Left hindlimb (tissue), 1 donor: ENCODE measurements at places on chromosomes 5 and 9.

DNA sequence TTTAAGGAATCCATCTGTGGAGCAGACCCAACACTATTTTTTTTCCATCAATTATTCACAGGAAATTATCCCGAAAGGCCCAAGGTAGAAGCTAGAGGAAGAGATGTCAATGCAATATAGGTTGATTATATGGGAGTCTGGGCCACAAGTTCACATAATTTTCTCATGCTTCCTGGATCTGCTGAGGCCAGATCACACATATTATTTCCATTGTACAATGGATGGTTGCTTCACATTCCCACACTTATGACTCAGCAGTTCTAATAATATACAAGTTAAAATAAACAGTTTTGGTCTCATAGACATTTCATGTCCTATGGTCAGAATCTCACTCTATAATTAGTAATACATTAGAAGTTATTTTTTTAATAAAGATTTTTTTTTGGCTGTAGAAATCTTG, 66.0 kb upstream of the PTPRD start:
- DNase-seq: no peak

DNA sequence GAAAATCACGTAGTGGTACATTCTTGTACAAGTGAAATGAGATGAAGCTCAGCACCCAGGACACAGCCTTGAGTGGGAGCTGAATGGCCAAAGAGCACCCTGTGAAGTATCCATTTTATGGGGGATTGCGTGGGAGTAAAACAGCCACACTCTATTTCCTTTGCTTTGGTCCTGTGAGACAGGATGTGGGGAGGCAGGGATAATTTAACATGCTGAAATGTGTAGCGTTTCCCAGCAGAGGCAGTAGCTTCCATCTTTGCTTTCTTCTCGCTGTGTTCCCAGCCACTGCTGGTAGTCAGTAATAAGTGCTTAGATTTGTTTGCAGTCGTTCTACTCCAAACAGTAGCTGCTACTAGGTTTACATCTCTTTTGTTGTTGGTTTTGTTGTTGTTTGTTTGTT, 4.4 kb downstream of the IL31RA start:
- no peak for DNase-seq

- no peak for DNase-seq
These were observed 408.8 kb upstream of the IRX1 start for GRCh38 chr5:3186736-3187405.

- no peak for DNase-seq
These were observed 10.4 kb downstream of the EPB41L4B start for GRCh38 chr9:109310486-109310901.

DNA sequence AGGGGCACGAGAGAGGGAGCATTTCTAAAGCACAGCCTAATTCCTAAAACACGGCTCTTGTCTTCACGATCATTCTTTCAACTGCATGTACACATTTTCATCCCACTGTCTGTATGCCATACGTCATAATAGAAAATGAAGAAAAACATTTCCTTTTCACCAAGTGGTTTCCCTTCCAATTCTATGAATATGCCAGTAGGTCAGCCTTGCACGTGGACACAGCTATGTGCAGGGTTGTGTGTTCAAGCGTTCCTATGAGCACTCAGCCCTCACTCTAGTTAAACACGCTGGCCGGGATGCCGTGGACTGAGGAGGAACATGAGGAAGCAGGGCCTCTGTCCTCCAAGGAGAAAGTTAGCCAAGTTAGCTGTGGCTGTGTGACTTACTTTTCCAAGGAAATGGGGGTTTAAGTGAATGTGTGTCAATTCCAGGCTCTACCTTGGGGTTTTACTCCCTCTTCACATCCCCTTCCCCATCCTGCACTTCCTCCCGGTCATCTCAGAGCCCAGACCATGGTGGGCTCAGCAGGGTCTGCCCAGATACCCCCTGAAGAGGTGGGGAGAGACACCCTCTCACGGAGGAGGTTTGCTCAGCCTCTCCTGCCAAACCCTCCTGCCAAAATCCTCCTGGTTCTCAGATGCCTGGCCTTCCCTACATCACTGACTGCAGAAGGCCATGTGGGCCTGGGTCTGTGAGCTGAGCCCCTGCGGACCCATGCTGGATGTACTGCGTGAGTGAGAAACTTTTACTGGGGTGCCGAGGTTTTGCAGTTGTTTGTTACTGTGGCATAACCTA, 230.6 kb downstream of the FSTL4 start:
- DNase-seq: no peak

DNA sequence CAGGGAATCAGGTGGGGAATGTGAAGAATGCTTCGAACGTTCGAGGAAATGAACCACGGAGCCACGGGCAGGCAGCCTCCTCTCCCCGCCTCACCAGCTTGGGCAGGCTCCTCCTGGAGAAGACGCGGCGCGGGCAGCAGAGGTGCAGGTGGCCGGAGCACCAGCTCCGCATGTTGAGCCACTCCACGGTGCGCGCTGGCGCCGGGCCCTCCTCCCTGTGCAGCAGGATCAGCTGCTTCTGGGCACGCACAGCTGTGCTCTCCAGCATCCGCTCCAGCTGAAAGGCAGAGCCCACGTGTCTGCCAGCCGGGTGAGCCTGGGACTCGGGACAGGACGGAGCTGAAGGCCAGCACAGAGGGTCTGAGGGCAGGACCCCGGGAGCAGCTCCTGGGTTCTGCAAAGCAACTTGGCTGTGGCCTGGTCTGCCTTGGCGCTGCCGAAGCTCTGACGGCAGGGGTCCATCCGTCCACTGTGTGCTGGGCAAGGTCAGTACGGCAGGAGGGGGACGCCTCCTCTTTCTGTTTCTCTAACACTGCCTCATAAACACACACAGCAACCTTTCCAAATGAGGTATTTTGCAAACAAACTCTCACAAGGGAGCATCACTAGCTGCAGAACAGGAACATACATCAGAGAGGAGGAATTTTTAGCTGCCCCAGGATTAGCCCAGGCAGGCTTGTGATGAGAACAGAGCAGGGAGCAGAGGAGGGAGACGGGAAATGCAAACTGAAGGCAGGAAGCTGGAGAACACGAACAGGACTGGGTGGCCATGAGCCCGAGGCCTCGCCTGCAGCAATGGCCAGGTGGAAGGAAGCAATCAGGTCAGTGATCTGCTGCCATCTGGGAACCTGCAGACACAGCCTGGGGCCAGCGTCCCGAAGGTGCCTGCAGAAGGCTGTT, 20.1 kb upstream of the NSMF start:
- peak; percentile 28 for DNase-seq

- DNase-seq: peak; percentile 82
These were observed 29.0 kb downstream of the PTGES2 start for GRCh38 chr9:128098297-128099230.

DNA sequence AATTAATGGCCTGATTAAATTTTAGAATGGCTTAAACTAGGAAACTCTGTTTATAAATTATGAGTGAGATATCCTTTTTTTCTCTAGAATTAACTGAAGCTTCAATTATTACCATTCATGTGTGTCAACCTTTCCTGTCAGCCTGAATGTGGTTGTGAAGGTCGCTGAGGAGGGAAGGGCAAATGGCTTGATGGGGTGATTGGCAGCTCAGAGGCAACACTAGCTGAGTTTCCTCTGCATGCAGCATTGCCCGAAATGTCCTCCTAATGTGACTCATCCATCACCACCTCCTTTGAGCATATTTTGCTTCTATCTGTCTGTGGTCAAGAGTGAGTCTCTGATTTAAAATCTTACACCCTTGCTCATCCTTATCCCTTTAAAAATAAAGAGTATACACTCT, 281.9 kb downstream of the TENT4A start:
- DNase-seq: no peak

DNA sequence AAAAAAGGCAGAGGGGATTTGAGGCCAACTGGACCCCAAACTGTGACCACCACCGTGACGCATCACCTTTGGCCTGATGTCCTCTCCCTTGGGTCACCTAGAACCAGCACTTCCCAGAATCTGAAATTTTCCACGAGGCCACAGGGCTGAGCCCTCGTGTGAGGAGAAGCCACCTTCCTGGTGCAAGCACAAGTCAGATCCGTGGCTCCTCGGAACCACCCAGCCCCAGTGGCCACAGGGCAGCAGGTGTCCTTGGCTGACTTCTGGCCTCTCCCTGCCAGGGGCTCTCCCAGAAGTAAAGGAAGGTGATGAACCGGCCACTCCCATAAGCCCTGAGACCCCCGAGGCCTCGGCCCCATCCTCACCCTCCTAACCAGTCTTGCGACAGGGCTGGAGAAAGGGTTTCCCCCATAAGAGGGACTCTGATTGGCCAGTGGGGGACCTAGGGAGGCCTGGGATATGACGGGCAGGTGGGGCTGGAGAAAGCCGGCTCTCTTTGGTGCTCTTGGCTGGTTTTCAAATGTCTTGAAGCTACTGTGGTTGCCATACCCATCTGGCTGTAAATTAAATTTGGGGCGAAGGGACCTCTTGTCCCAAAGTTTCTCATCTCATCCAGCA, 20.9 kb upstream of the HMCN2 start:
- DNase-seq: no peak

DNA sequence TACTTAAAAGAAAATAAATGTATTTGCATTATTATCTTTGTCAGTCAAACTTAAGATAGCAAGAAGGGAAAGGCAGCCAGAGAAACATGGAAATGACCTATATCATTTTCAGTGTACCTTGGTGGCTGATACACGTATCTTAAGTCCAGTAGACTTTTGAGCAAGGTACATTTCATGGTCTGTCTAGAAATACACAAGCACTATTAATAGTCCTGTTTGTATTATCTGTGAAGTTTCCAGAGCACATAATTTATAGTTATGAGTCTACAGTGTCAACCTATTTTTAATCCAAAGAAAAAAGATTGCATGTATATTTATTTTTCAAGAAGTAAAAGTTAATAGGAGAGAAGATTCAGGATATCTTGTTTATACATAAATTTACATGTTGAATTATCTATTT, 95.7 kb downstream of the IZUMO3 start:
- no peak for DNase-seq

GRCh38 chr5:80609692-80610091, 39.6 kb upstream of the ANKRD34B start:
- DNase-seq: no peak

DNA sequence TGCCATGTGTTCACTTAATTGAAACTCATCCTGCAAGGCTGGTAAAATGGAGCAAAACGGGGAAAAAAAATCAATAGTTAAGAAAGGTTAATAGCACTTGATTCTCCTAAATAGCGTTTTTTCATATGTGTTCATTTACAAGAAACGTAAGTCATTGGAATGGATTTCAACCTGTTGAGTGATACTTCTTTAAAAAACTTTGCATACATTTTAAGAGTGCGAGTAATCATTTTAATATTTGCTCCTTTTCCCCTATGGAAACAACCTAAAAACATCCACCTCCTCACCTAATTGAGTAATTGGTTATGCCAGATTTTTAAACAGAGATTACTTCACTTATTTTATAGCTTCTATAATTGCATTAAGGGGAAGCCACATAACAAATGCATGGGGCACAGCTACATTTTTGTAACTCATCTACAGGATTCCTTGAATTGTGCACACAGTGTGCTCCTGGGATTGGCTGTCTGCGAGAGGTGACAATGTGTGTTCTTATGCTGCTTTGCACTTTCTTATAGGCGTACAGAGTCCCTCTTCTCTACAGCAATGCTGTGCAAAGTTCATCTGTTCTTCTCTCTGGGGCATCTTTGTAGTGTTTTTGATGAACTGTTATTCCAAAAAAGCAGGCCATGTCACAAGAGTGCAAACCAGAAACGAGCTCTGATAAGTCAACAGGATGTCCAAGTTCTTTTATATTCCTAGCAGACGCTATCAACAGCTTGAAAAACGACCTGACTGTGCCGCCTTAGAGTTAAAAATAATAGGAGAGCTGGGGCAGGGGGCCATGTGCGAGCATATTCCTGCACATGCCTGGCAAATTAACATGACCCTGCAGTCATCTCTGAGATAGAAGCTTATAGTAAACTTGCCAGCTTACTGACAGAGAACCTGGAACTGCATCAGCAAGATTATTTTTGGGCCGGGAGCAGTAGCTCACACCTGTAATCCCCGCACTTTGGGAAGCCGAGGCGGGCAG, 117.9 kb downstream of the GOLPH3 start:
- no peak for DNase-seq

- no peak for DNase-seq
These were observed 166.5 kb upstream of the NR3C1 start for GRCh38 chr5:143569722-143570567.

- DNase-seq: no peak
These were observed 456.5 kb upstream of the ZNF608 start for GRCh38 chr5:125202871-125203438.

DNA sequence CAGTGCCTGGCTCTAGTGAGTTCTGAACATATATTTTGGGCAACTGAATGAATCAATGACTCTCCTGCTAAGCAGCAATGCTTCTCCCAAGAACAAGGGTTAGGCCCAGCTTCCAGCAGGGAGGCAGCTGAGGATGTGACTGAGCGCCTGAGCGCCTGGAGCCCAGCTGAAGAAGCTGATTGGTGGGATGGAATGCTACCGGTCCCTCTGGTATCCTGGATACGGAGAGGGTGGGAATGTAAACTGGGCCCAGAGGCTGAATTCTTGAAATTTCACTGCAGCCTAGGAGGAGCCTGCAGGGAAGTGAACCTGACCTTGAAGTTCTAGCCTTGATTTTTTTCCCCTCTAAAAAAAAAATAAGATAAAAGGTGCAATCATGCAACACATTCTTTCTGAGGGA, 43.2 kb downstream of the WWC1 start:
- no peak for DNase-seq

GRCh38 chr9:85484235-85484634, 257.5 kb downstream of the AGTPBP1 start:
- DNase-seq: no peak

GRCh38 chr5:73946919-73947602, 321.1 kb downstream of the ARHGEF28 start:
- no peak for DNase-seq

DNA sequence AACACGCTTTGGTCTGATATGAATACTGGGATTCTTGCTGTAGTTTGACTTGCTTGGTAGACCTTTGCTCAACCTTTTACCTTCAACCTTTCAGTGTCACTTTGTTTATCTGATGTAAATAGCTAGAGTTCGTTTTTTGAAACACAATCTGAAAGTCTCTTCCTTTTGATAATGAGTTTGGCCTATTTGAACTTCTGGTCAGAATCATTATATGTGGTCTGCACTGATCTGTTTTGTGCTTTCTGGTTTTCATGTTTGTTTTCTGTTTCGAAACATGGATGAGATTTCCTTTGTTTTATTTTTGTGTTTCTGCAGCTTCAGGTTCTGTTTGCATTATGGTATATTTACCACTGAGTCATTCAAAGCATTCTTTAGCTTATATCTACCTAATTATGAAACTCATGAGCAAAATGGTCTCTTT, 217.5 kb downstream of the GABBR2 start:
- DNase-seq: no peak

- DNase-seq: no peak
These were observed 94.5 kb upstream of the SHB start for GRCh38 chr9:38163518-38163917.

GRCh38 chr9:120919843-120920805, 6.5 kb downstream of the TRAF1 start:
- no peak for DNase-seq

GRCh38 chr5:175745210-175745609, 87.3 kb downstream of the HRH2 start:
- no peak for DNase-seq

DNA sequence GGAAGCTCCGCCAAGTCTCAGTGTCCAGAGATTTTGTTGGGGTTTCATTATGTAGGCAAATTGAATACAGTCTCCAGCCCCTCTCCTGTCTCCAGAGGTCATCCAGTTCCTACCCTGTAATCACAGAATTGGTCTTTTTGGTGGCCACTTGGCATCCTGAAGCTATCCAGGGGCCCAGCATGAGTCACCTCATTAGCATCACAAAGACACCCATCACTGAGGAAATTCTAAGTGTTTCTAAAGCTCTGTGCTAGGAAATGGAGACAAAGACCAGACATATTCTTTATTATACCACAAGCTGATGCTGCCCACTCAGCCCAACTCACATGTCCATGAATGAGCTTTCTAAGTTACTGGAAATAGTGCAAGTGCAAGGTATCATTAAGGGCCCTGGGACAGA, 229.9 kb downstream of the DOCK8 start:
- no peak for DNase-seq
